ENCODE measurements at places on chromosomes 13 and 19.

GRCh38 chr19:5228932-5229777, 111.5 kb downstream of the PTPRS start:
- no peak for DNase-seq

GRCh38 chr19:45075301-45076028, 813 bp downstream of the ZNF296 start:
- DNase-seq: no peak

DNA sequence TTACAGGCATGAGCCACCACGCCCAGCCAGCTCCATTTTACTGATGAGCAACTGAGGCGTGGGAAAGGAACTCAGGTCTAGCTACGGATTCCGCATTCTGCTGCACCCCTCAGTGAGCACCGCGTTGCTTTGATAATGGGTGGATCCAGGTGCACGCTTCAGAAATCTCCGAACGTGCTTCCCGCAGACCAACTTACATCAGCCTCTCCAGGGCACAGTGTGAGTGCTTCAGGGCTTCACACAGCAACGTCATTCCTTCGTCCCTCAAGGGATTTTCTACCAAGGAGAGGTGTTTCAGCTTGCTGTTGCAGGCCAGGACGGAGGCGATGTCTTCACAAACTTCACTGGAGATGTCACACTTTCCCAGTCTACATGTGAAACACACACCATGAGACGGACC, 21.7 kb downstream of the NLRP9 start:
- DNase-seq: peak; percentile 96

DNA sequence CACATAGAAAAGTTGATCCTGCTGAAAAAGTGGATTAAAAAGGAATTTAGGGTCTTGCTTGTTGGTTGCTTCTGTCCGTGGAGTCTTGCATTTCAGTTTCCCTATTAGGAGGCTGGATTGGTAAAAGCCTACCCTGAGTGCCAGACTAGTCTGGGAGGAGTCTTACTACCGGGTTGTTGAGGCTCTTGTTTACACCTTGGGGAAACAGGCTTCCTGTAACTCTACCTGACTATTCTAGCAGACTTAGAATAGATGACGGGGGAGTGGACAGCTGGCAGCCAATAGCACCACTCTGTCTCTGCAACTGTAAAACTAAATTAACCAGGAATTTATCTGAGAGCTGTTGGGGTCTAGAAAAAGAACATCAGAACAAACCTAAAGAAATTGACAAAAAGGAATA, 11.3 kb upstream of the MPHOSPH8 start:
- no peak for DNase-seq

DNA sequence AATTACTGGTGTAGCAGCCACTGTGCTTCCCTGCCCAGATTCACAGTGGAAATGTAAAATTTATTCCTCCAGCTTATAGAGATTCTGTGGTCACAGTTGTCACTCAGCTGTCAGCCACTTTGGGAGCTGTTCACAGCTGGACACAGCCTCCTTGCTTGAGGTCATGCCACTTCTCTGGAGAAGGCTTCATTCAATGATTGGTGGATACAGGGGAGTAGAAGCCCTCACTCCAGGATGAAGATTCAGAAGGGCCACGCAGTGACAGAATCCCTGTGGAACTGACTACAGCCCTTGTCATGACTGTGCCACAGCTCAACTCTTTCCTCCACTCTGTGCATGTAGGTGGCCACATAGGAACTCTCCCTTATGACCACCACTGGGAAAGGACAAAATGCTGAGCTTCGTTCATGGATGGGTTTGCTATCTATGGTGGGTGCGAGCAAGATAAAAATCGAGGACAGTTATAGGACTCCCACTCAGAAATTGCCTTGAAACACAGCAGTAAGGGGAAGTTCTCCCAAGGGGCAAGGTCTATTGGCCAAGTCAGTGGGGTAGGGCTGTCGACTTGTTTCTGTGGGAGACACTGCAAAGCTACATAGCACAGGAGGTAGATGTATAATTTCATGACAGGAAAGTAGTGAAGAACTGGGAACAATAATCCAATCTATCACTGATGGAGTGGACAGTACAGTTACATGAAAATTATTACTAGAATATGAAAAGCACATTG, 98.7 kb downstream of the CCNA1 start:
- DNase-seq: no peak

DNA sequence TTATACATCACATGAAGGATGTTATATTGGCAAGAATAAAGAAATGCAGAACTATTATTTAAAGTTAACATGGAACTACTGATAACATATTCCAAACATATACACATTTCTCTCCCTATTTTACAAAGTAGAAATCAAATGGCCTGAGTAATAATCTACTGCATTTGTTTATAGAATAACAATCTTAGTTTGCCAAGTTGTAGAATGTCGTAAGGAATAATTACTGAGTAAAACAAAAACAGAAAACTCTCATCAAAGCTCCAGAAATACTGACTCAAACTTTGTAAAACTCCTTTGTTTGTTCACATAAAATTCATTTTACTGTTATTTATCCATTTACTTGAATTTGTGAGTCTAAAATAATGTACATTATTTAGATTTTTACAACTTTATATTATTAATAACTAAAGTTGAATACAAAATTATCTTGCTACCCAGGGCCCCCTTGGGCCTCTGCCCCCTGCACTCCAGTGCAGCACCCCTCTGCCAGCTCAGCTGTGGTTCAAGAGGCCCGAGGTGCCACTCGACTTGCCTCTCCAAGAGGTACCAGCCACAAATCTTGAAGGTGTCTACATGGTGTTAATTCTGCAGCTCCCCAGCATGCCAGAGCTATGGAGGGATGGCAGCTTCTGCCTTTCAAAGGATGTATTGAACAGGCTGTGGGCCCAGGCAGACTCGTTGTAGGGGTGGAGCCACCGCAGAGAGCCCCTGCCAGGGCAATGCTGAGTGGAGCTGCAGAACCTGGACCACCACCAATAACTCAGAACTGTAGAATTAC, 2819.7 kb downstream of the PCDH9 start:
- no peak for DNase-seq

DNA sequence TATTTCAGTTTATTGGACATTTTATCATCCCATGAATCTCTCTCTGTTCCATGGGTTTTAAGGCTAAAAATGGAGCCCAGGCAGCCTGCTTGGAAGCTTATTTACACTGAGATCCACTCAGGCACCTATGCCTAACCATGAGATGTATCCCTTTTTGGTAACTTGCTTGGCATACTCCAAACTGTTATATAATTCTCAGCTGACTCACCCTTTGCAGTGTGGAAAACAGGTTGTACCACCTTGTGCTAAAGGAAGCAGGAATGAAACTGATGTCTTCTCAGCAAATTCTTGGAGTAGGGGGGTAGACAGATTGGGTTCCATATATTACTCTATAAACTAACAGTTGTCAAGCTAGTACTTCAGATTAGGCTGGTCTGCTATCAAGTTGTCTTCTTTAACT, 483.6 kb downstream of the KLF5 start:
- peak; percentile 54 for DNase-seq

- no peak for DNase-seq
These were observed 110.9 kb downstream of the SACS start for GRCh38 chr13:23322353-23323336.

DNA sequence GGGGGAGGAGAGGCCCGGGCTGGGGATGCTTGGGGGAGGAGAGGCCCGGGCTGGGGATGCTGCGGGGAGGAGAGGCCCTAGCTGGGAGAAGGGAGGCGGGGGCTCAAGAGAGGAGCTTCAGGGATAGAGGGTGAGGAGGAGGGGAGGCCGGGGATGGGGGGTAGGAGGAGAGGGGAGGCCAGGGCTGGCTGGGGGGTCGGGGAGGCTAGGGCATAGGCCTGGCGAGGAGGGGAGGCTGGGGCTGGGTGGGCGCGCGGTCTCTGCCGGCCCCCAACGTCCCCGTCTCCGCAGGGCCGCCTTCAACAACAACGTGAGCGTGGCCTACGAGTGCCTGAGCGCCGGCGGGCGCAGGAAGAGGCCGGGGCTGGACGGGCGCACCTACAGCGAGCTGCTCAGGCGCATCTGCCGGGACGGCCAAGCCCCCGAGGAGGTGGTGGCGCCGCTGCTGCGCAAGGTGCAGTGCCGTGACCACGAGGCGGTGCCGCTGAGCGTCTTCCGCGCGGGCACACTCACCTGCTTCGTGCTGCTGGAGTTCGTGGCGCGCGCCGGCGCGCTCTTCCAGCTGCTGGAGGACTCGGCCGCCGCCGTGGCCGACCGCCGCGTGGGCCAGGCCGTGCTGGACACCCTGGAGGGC, 11.4 kb downstream of the TPGS1 start:
- DNase-seq: peak; percentile 11

DNA sequence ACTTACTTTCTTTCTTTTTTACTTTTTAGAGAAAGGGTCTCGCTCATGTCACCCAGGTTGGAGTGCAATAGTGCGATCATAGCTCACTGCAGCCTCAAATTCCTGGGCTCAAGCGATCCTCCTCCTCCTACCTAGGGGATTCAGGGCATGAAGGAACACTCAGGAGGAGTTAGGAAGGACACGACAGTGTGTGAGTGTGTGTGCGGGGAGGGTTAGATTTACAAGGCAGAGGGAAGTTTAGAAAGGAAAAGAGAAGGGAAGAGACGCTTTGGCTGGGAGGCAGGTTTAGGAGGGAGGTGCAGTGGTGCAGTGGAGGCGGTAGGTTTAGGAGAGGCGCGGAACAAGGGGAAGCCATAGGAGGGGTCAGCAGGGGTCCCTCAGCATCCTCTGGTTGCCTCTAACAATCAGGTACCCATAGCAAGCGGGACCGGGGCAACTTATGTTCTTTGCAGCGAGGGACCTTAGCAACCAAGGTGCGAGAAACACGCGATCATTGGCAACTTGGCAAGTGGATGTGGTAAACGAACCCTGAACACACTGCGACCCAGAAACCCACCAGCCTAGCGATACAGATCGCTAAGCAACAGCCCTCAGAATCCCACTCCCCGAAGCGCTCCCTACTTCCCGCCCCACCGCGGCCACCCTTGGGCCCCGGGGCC, 501 bp downstream of the SIRT2 start:
- DNase-seq: no peak

GRCh38 chr13:109804654-109805053, 18.3 kb upstream of the IRS2 start:
- no peak for DNase-seq

GRCh38 chr19:54430306-54431254, 15.3 kb downstream of the TTYH1 start:
- DNase-seq: no peak

- no peak for DNase-seq
These were observed 393.8 kb downstream of the ITGBL1 start for GRCh38 chr13:101846249-101846648.

- DNase-seq: no peak
These were observed 9.6 kb downstream of the ATP11A start for GRCh38 chr13:112699322-112699918.

DNA sequence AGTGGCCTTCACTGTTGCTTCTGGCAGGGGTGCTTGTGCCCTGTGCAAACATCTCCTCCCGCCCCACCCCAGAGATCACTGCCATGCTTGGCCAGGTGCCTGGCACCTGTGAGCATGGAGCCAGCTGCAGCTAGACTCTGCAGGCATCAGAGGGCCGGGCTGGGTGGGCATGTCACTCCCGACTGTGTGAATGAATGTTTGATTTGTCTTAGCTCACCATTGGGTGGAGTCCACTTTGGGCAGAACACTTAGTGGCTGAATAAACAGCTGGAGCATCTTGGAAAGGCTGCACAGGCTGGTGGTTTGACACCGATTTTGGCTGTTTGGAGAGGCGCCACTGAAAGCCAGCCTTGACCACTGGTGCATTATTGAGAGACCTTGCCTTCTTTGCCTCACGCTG, 267.3 kb downstream of the DLEU7 start:
- no peak for DNase-seq

DNA sequence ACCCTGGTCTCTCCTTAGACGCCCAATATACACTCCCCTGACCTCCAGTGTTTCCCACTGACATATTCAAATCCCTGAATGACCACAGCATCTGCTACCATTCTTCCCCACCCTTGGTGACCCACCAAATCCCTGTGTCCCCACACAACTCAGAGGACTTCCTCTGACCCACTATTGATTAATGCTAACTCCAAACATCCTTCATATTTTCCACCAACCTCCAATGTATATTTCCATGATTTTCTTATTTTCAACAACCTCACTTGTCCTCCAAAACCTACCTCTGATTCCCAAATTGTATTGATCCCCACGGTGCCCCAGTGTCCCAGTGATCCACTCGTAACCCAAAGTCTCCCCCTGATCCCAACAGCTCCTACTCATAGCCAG, 526 bp upstream of the DMWD start:
- DNase-seq: no peak

DNA sequence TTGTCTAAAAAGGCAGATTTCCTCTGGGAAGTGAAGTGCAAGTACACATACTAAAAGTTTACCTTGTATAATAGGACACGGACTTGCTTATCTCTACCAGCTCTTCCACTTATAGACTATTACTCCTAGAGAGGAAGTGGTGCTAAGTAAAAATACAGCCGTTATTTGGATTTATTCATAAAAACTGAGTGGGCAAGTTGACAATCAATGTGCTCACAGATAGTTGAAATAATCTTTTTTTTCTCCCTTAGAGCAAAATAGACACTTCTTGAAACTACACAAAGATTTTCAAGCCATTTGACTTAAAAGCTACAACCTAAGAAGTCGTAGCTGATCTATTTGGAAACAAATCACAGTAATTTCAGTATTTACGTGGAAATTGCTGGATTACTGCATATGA, 2584.7 kb upstream of the PCDH20 start:
- DNase-seq: no peak

GRCh38 chr19:480016-480855, 16.1 kb upstream of the MADCAM1 start:
- DNase-seq: no peak

GRCh38 chr19:2043251-2043641, 7.8 kb downstream of the MKNK2 start:
- DNase-seq: no peak

DNA sequence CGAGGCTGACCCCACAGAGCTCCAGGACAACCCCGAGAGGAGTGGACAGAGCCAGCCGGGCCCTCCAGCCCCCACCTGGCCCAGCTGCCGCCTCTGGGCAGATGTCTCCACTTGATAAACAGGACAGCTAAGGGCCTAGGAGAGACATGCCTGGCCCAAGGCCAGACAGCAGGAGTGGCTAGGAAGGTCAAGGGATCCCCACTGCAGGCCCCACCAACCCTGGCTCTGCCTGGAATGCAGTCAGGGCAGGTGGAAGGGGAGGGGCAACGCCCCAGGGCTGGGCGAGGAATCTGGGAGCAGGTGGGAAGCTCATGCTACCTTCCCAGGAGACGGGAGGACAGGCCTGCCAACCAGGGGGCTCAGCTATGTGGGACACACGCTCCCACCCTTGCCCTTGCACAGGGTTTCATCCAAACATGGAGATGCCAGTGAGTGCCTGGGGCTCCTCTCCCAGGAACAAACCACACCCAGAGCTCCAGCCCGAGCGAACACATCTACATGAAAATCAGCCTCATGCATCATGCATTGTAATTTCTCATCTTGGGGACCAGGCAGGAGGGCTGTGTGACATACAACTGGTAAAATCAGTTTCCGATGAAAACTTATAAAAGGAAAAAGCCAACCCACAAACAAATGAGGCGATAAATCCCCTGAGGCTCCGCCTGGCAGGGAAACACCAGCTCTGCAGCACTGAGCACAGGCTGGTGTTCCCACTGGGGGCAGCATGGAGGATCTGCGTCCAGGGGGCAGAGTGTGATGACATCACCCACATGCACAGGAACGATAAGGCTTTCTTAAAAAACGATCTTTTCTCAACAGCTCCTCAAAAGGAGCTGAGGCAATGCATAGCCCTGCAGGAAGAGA, 25.0 kb downstream of the SH3GL1 start:
- peak; percentile 99 for DNase-seq

- peak; percentile 82 for DNase-seq
These were observed 9.8 kb upstream of the CIRBP start for GRCh38 chr19:1259206-1259875.
